ENCODE measurements at places on chromosomes 3 and 15.

- H3K27ac ChIP-seq = no peak overlapping the region
- no peaks in the 10 kb centered on the region for H3K4me1 ChIP-seq
- DNase-seq = no peak
- H3K36me3 ChIP-seq = no peaks in the 10 kb centered on the region
- no peaks in the 10 kb centered on the region for H3K27me3 ChIP-seq
Observed at GRCh38 chr3:128262457-128262856, 109.2 kb downstream of the EEFSEC start.

DNA sequence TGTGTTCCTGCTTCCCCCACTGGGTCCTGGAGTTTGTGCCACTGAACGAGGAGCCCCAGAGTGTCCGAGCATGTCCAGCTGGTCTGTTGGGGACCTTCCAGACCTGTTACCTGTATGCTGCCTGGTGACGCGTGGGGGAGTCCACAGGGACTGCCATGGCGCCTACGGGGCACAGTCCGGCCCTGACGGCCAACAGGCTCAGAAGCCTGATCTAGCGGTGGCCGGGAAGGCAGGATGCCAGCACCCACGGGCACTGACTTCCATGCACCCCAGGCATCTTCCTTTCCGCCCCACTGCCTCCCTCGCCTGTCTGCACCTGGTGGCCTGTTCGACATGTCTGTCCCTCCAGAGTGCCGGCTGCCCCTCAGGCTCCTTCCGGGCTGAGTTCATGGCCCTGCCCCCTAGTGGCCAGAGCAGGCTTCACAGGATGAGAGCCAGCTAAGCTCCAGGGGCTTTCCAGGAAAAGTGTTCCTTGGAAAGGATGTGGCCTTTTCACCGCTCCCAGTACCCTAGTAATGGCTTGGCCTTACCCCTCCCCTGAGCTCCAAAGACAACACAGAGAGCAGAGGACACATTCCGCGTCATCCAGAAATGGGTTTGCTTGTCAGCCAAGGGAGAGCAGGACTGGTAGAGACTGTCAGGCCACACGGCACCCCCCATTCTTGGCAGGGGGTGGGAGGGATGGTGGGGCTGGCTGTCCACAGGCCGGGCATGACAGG is 35.7 kb downstream of the NGRN start:
- no peak overlapping the region for H3K27ac ChIP-seq
- no peaks in the 10 kb centered on the region for H3K27me3 ChIP-seq
- H3K4me3 ChIP-seq = no peak overlapping the region
- no peaks in the 10 kb centered on the region for H3K4me1 ChIP-seq

DNA sequence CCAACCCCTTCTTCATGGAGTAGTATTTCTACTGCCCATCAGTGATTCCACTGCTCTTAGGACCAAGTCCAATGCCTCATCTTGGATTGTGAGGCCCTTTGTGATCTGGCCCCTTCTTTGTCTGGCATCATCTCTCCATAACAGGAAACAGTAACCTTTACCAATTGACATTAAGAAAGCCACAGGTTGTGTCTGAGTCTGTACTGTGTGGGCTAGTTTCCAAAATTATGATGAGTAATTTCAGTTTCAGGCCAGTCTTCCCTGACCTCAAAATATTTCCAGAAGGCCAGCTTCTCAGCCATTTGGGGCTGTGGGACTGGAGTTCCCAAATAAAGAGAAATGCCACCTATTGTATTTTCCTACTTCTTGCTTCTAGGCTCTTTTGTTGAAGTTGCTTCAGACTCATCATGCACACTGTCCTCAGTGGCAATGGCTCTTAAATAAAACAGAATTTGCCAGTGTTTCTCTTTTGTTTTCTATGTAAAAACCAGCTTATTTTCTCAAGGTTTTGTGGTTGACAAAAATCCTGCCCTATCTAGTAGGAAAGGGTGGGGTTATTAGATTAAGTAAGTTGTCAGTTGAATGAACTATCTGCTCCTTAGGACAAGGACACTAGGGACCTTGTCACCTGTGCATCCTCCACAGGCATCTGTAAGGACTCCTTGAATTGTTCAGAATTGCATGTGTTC is 47.0 kb upstream of the ACKR4 start:
- no peaks in the 10 kb centered on the region for H3K4me1 ChIP-seq
- no peak for DNase-seq
- no peaks in the 10 kb centered on the region for H3K36me3 ChIP-seq
- H3K27me3 ChIP-seq = no peaks in the 10 kb centered on the region
- no peak overlapping the region for H3K4me3 ChIP-seq

GRCh38 chr3:42213417-42213816 is 52.6 kb downstream of the CCK start:
- no peak overlapping the region for H3K27ac ChIP-seq
- H3K4me3 ChIP-seq = no peak overlapping the region
- peak; percentile 34 for DNase-seq
- H3K4me1 ChIP-seq = no peaks in the 10 kb centered on the region
- no peaks in the 10 kb centered on the region for H3K27me3 ChIP-seq
- no peaks in the 10 kb centered on the region for H3K36me3 ChIP-seq

DNA sequence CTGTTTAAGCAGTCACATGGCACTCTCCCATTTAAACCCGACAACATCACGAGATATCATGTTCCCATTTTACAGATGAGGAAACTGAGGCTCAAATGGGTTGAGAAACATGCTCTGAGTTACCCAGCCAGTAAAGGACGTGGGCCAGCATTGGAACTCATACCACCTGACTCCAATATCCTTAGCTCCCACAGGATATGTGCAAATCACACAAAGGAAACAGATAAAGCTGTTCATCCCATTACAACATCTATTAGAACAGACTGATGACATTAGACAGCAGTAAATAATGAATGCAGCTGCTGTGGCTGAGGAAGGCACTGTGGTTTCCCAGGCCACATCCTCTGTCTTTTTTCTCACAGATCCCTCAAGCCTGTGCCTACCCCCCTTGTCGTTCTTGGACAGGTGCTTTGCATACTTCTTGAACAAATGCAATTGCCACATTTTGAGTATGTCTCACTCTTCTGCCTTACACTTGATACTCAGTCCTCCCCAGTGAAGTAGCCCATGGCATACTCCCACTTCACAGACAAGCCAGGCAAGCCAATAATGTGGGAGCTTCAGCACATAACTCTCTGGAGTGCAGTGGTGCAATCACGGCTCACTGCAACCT is 17.7 kb downstream of the FRMD4B start:
- no peaks in the 10 kb centered on the region for H3K4me1 ChIP-seq
- DNase-seq = no peak
- H3K27me3 ChIP-seq = no peaks in the 10 kb centered on the region

GRCh38 chr15:59751552-59752413 is 62.7 kb upstream of the BNIP2 start:
- no peak overlapping the region for H3K27ac ChIP-seq
- no peaks in the 10 kb centered on the region for H3K27me3 ChIP-seq
- H3K4me3 ChIP-seq = no peak overlapping the region
- H3K4me1 ChIP-seq = no peaks in the 10 kb centered on the region

- H3K4me3 ChIP-seq = no peak overlapping the region
- H3K27ac ChIP-seq = no peak overlapping the region
- no peak for DNase-seq
- no peaks in the 10 kb centered on the region for H3K27me3 ChIP-seq
- no peaks in the 10 kb centered on the region for H3K4me1 ChIP-seq
Observed at GRCh38 chr3:96012939-96013338, 801.5 kb upstream of the EPHA6 start.

DNA sequence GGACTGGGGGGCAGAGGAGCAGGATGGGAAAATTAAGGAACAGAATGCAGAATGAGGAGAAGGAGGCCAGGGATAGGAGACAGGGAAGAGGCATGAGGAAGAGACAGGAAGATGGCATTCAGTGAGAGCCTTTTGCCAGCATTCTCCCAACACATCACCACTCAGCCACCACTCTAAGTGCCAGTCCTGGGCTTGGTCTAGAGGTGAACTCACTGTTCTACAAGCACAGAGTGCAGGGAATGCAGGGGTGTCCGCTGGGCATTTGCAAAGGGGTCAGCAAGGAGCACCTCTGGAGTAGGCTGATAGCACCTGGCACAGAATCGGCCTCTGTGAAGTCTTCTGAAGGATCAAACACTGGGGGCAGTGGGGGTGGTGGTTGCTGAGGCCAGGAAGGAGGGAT is 14.6 kb upstream of the IGDCC3 start:
- H3K27ac ChIP-seq = no peak overlapping the region
- no peak overlapping the region for H3K4me3 ChIP-seq
- H3K4me1 ChIP-seq = no peaks in the 10 kb centered on the region
- H3K27me3 ChIP-seq = peaks cover 18% of the 10 kb centered on the region
- H3K36me3 ChIP-seq = no peaks in the 10 kb centered on the region

DNA sequence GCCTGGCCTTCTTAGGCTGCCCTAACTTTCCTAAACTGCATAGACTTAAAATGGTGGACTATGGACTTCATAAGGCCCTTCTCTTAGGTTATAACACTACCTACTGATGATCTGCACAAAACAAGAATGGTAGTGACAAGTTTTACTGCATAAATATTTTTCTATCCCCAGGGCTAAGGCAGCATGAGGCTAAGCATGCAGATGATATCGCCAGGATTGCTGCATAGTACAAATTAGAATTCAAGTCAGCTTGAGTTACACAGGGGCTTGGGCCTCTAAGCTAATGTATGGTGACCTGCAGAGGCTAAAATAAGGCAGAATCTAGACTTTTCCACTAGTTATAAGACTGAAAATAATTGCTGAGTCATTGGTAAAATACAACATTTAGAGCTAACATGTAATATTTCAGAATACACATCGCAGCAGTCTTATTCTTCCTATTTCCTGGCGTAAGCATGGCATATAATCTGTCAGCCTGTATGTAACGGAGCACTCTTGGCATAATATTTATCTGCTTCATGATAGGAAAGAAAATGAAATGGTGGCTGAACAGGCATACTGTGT is 15.3 kb upstream of the RBMS3 start:
- no peaks in the 10 kb centered on the region for H3K27me3 ChIP-seq
- no peak for DNase-seq
- H3K27ac ChIP-seq = no peak overlapping the region
- H3K36me3 ChIP-seq = no peaks in the 10 kb centered on the region

GRCh38 chr15:81905889-81906288 is 139.9 kb downstream of the MEX3B start:
- no peak overlapping the region for H3K27ac ChIP-seq
- H3K27me3 ChIP-seq = no peaks in the 10 kb centered on the region
- H3K36me3 ChIP-seq = no peaks in the 10 kb centered on the region
- H3K4me1 ChIP-seq = no peaks in the 10 kb centered on the region
- no peak overlapping the region for H3K4me3 ChIP-seq

GRCh38 chr3:172012775-172013174 is 26.6 kb upstream of the FNDC3B start:
- DNase-seq = no peak
- H3K27me3 ChIP-seq = no peaks in the 10 kb centered on the region
- no peak overlapping the region for H3K27ac ChIP-seq
- no peaks in the 10 kb centered on the region for H3K36me3 ChIP-seq
- H3K4me3 ChIP-seq = no peak overlapping the region

- H3K4me1 ChIP-seq = peaks cover 8% of the 10 kb centered on the region
- H3K27me3 ChIP-seq = no peaks in the 10 kb centered on the region
- H3K4me3 ChIP-seq = no peak overlapping the region
- H3K27ac ChIP-seq = no peak overlapping the region
- DNase-seq = no peak
- H3K36me3 ChIP-seq = no peaks in the 10 kb centered on the region
Observed at GRCh38 chr3:46905661-46906451, 28.3 kb downstream of the PTH1R start.

DNA sequence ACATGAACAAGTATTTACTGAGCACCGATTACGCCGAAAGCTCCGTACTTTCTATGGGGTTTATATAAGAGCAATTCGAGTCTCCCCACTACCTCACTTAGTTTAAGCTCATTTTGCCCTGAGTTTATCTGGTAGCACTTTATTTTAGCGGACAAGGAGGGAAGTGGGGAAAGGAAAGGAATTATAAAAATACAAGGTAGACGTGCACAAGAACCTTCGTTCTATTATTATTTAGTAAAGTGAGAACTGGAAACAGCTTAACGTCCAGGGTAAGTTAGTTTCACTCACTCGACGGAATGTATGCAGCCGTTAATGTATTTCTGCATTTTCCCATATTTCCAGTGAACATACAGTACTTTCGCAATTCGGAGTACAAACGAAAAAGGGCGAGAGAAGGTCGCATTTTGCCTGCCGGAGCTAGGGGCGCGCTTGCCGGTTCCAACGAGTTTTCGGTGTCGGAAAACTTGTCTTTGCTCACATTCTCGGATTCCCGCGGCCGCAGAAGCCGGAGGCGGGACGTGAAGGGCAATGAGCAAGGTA is 1.2 kb upstream of the STT3B start:
- no peaks in the 10 kb centered on the region for H3K36me3 ChIP-seq
- no peak for DNase-seq
- peak overlapping the region; percentile 99 for H3K27ac ChIP-seq
- peak overlapping the region; percentile 98 for H3K4me3 ChIP-seq

DNA sequence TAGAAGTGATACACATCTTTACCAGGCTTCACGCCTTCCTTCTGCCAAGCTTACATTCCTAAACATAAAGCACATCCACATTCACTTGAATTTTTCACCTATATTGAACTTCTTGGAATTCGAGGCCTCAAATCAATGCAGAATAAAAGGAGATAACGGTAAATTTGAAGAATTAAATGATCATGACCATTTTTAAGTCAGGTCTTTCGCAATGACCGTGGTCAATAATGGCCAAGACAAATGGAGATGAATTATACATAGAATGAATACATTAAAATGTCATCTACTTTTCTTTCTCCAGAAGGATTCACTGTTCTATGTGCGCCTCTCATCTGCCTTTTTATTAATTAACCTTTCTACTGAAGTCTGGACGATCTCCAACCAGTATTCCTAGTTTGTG is 5.3 kb upstream of the GOLGA8A start:
- no peaks in the 10 kb centered on the region for H3K36me3 ChIP-seq
- DNase-seq = no peak
- no peaks in the 10 kb centered on the region for H3K27me3 ChIP-seq
- no peak overlapping the region for H3K27ac ChIP-seq

- DNase-seq = no peak
- H3K4me3 ChIP-seq = no peak overlapping the region
- no peaks in the 10 kb centered on the region for H3K27me3 ChIP-seq
- no peaks in the 10 kb centered on the region for H3K36me3 ChIP-seq
Observed at GRCh38 chr15:87626860-87627259, 629.7 kb downstream of the NTRK3 start.

- H3K4me3 ChIP-seq = no peak overlapping the region
- H3K27ac ChIP-seq = no peak overlapping the region
- H3K4me1 ChIP-seq = no peaks in the 10 kb centered on the region
- no peak for DNase-seq
- H3K27me3 ChIP-seq = no peaks in the 10 kb centered on the region
Observed at GRCh38 chr3:117399311-117400078, 689.9 kb downstream of the TUSC7 start.

Measured in colonic mucosa (tissue), 4 donors.